Osteocyte (in vitro differentiated cells): ENCODE measurements at places on chromosomes 5 and 9. TPM values are rescaled to one million over a fixed set of nuclear protein-coding genes. Genes with fewer than 3 reads are reported as not detected.

DNA sequence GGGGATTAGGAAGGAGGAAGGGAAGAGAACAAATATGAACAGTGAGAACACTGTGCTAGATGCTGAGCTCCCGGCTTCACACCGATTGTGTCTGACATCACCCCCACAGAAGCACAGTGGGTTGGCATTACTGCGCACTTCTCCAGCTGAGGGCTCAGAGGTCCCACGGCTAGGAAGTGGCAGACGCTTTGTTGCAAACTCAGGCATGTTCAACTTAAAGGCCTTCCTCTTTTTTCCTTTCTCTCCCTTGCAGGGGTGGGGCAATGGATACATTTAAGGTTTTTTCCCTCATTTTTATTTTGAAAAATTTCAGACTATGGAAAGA lies 15.5 kb upstream of the SHB start:
- DNase-seq, result no peak
- no peaks in the 10 kb centered on the region for H3K36me3 ChIP-seq
- H3K4me1 ChIP-seq, result peaks cover 7% of the 10 kb centered on the region
- no peaks in the 10 kb centered on the region for H3K27me3 ChIP-seq

DNA sequence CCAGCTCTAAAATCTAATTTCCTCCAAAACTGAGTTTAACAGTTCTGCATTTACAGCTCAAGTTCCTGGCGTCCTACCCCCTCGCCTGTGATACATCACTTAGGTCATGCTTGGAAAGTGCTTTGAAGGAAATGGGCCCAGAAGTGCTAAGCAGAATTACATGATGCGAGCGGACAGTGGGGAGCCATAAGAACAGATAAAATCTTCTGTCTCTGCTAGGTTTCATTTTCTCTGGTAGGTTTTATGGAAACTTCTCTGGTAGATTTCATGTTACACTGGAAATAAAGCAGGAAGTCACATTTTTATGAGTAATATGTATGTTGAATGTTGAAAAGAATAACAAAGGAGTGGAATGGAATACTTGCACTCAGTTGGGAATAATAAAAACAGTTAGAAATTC lies 138.3 kb downstream of the ZDHHC21 start:
- H3K4me1 ChIP-seq, result peaks cover 39% of the 10 kb centered on the region
- no peaks in the 10 kb centered on the region for H3K36me3 ChIP-seq
- peak overlapping the region; percentile 82 for H3K27ac ChIP-seq
- H3K4me3 ChIP-seq, result peak overlapping the region; percentile 44

- H3K4me3 ChIP-seq, result no peak overlapping the region
- no peak overlapping the region for H3K27ac ChIP-seq
- no peak for DNase-seq
- no peaks in the 10 kb centered on the region for H3K27me3 ChIP-seq
Measured at GRCh38 chr9:77750284-77750683, 102.2 kb upstream of the GNA14 start.

Gene TBCA
- total RNA-seq, result 164 and 168 TPM in 2 replicates

DNA sequence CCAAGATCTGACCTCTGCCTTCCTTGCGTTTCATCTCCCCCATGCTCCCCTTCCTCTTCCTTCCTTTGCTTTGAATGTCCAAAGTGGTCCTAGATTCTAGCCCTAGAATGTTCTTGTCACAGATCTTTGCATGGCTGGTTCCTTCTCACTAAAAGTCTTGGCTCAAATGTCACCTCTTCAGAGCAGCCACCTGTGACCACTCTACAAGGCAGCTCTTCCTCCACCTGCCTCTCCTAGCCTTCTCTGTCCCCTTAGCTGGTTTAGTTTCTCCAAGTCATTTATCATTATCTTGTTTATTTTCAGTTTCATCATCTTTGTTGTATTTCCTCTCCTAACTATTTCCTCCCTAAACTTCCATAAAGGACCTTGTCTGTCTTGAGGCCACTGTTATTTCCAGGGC lies 7.1 kb upstream of the OCLN start:
- peaks cover 19% of the 10 kb centered on the region for H3K27me3 ChIP-seq
- H3K27ac ChIP-seq, result no peak overlapping the region
- no peaks in the 10 kb centered on the region for H3K36me3 ChIP-seq
